Naive thymus-derived CD8-positive, alpha-beta T cell (primary cell): ENCODE measurements at places on chromosomes 3 and 15. TPM values are rescaled to one million over a fixed set of nuclear protein-coding genes. Genes with fewer than 3 reads are reported as not detected.

DNA sequence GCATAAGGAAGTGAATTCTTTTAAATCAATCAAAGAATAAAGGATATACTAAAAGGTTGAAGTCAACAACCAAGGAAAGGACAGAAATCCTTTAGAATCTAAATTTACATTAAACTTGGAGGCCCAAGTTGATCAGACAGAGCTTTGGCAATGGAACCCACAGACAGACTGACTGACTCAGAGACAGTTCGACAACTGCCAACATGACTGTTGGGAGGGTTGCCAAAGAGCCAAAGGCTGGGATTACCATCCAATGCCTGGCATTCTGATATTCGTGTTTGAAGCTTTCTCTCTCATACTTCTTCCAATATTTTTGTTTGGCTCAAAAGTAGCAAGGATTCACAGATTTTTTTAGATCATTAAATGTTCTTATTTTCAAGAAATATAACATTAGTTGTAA, 406.1 kb downstream of the PLCL2 start:
- no peak for DNase-seq

GRCh38 chr3:51706788-51707731, at the start of gene GRM2:
TSS of gene GRM2 (plus strand) at chr3:51707068. CDS start at chr3:51708984, 1,916 bp downstream.
- DNase-seq = peak; percentile 22

GRCh38 chr15:80970018-80970657, 19.5 kb downstream of the MESD start:
- DNase-seq = peak; percentile 18

GRCh38 chr3:53938645-53939044, 47.0 kb upstream of the SELENOK start:
- peak; percentile 40 for DNase-seq

DNA sequence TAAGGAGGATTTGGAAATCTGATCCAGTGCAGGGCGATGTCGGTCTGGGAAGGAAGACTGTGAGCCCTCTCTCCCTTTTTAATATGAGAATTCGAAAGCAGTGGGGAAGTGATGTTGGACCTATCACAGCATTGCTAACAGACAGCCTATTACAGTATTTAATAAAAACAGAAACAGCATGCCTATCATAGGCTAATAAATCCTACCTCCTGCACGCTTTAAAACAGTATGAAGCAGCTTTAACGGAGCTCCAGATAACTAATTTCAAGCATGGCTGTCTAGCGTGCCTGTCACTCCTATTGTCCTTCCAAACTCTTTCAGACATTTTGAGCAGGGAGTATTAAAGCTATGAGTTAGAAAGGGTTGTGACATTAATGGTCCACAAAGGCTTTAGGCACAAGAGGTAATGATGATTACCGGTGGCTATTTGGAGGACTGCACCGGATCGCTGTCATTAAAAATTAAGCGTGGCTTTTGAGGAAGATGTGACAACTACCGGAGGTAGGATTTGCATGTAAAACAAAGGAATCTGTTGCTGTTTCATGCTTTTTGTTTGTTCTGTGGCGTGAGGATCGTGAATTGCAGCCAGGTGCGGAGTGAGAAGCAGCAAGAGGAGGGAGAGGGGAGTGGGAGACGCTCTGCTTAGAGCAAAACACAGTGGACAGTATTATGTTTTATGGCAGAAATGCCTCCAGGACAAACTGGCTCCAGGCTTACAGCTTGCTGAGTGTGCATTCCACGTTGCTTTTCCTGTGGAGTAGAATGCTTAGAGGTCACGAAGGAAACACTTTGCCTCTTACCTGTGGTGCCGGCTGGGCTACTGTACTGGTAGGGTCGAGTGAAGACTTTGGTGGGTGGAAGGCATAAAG, at the start of gene KCNMB2:
Gene KCNMB2, plus strand, starts transcription at position 226 of the 869 bp plus-strand sequence.
- DNase-seq = no peak

GRCh38 chr3:59836531-59836930, 786.7 kb upstream of the CFAP20DC start:
- no peak for DNase-seq

DNA sequence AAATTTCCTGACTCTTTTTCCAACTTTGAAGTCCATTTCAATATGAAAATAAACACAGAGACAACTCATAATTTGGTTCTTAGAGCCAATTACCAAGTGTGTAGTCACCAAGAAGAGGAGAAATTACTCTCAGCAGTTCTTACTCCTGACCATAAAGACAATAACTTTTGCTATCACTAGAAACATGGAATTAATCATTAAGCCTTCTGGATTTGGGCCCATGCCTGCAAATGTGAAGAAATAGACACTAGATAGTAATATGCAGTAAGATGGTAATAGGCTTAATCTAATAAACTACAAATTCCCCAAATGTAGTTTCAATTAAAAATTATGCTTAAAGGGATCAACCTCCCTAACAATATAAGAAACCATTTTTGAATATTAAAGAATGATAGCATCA, 185.1 kb upstream of the AGTR1 start:
- no peak for DNase-seq

GRCh38 chr15:94692710-94693109, 461.3 kb downstream of the MCTP2 start:
- DNase-seq = no peak

DNA sequence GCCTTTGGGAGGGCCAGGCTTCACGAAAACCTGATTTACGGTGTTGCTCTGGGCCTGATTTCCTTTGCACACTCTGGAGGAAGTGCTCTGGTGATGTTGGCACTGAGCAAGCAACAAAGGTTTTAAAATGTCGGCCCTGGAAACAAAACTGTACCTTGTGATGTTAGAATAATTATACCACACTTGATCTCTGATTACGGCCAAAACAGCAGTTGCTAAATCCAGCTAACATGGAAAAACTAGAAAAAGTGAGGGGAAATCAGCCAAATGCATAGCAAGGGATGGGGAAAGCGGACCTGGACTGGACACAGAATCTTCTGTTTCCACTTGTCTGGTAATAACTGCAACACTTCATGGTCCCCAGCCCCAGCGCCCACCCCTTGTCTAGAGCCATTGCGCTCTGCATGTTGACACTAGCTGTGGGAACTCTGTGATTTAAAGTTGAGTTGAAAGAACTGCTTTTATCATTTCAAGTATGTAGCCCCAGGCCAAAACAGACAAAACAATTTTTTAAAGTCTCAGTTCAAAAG, 120.1 kb downstream of the VGLL4 start:
- no peak for DNase-seq

DNA sequence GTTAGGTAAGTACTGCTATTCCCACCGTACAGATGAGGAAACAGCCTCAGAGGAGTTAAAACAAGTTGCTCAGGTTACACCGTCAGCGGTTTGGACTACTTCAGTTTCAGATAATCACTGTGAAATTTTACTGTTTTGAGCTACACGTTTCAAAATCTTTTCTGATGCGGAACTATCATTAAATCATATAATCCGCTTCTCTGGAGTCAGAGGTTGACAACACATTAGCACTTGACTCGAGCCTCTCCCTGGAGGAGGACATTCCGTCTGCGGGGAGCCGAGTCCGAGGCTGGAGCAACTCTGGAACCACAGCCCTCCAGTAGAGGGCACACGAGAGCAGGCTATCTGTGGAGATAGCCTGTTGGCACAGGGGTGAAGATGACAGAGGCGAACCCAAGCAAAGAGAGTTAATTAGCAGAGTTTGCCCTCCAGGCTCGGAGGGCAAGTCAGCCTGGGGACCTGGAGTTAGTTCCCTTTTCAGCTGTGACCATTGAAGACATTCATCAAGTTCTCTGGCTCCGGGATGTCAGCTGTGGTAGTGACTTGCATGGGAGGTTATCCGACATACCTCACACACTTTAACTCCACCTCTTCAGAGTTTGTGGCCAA, 131.2 kb downstream of the IGF1R start:
- peak; percentile 64 for DNase-seq

DNA sequence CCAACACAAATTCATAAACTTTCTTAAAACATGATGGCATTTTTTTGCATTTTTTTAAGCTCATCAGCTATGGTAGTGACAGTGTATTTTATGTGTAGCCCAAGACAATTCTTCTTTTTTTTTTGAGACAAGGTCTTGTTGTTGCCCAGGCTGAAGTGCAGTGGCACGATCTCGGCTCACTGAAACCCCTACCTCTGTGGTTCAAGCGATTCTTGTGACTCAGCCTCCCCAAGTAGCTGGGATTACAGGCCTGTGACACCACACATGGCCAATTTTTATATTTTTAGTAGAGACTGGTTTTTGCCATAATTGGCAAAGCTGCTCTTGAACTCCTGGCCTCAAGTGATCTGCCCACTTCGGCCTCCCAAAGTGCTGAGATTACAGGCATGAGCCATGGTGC, 17.3 kb upstream of the USP50 start:
- DNase-seq = no peak

- DNase-seq = no peak
Observed at GRCh38 chr3:147389717-147390116, 16.6 kb downstream of the ZIC4 start.

- peak; percentile 50 for DNase-seq
Observed at GRCh38 chr3:52350981-52351761, 35.1 kb downstream of the DNAH1 start.

- DNase-seq = no peak
Observed at GRCh38 chr3:27464646-27465045, 19.5 kb downstream of the SLC4A7 start.

- no peak for DNase-seq
Observed at GRCh38 chr3:128556384-128556783, 63.4 kb upstream of the GATA2 start.

DNA sequence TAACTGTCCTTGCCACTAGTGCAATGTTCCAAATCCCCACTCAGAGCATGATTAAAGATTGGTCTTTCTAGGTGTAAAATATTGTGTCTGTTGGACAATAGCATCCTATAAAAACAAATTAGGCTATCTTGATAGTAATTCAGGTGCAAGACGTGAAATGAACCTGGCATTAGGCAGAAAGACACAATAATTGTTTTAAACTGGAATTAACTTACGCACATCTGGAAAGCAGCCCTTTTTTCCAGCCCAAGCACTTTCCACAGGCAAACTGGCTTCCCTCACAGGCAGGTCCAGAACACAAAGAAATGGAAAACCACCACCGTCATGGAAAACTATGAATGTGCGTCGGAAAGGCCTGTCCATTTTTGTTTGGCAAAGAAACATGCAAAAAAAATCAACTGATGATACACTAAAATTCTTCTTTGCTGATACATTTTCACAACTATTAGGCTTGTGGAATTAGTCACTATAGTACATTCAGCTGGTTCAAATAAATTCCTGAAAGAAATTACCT, 474.7 kb upstream of the IL12A start:
- DNase-seq = no peak

DNA sequence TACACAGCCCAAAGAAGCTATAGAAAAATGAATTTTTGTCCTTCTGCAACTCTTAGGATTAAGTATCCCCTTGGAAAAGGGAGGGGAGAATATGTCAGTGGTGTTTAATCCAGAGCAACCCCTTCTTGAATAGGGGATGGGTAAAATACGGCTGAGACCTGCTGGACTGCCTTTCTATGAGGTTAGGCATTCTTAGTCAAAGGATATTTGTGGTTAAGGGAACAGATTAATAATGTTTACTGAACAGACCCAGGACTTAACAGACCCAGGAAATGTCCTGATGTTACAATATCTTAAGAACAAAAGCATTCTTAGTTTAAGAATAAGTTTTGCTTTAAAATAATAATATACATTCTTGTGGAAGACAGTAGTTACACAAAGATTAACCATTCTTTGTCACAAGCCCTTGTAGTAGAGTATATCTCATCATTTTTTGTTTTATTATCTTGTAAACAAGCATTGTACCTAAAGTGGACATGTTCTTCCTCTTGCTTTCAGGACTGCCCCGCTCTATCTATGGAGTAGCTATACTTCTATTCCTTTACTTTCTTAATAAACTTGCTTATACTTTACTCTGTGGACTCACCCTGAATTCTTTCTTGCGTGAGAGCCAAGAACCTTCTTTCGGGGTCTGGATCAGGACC, 43.8 kb upstream of the B3GALNT1 start:
- no peak for DNase-seq

DNA sequence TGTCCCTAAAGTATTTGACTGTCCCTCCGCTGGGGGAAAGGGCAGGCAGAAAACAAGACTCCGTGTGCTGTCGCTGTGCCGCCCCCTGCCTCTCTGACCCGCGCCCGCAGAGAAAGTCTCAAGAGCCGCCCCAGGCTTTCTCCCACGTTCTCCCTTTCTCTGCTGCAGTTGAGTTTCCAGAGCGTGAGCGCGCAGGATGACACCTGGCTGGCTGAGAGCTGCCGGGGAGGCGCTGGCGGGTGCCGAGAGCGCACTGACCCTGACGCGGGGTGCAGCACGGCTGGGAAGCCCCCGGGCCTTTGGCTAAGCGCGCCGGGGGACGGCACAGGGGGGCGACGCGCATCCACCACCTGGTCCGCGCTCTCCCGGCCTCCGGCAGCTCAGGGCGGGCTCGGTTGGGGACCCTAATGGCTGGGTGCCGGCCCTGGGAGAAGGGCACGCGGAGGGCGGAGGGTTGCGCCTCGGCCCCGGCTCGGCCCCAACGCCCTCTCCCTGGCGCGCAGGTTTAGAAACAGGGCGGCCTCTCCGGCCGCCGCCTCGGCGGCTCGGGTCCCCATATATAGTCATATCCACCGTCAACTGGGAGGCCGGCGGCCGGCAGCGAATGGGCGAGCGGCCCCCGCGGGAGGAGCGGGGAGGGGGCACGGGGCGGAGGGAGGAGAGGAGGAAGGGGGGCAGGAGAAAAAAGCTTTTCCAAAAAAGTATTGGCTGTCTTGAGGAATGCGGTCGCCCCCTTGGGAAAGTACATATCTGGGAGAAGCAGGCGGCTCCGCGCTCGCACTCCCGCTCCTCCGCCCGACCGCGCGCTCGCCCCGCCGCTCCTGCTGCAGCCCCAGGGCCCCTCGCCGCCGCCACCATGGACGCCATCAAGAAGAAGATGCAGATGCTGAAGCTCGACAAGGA, at the start of gene TPM1:
Gene TPM1, plus strand, starts transcription at position 774 of the 903 bp plus-strand sequence. Its CDS starts 83 bp downstream, at position 857.
- DNase-seq = no peak

DNA sequence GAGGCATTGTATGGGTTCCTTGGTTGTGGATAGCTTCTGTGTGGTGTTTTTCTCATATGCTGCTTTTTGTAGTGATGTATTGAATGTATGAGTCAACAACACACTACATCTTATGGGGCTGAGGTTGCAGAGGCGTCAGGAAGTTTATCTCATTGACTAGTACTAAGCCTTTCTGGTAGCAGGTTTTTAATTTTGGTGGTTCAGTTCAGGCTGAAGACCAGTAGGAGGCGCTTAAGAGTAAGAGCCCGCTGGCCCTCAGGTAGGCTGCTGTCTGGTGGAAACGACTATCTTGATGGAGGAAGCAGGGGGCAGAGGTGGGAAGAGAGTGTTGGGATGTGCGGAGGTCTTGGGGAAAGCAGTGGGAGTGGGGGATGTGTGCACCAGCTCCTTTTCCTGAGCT, 62.4 kb downstream of the RTP4 start:
- DNase-seq = no peak

DNA sequence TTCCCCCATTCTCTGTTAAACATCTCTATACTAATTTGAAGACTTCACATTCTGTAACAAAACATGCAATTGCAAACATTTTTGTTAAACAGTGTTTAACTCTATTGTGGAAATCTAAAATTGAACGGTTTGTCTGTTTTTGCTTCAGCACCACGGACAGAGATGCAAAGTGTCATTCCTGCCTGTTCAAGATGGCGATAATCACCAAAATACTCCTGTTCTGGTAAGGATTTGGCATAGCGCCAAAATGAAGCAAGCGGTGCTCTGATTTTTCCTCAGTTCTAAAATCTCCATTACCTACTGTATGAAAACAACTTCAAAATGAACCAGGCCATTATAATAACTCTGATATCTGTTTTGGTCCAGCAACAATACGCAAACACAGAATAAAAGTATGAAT, 129.7 kb upstream of the TUSC7 start:
- no peak for DNase-seq

The DPPA4 gene
- polyA plus RNA-seq = 0.97 TPM

The CNTN3 gene
- not detected for polyA plus RNA-seq

The SAMD7 gene
- not detected for polyA plus RNA-seq

The MRAS gene
- not detected for polyA plus RNA-seq

The CCDC39 gene
- polyA plus RNA-seq = not detected
